ENCODE measurements at places on chromosomes 6 and 20. TPM values are rescaled to one million over a fixed set of nuclear protein-coding genes. Genes with fewer than 3 reads are reported as not detected.

DNA sequence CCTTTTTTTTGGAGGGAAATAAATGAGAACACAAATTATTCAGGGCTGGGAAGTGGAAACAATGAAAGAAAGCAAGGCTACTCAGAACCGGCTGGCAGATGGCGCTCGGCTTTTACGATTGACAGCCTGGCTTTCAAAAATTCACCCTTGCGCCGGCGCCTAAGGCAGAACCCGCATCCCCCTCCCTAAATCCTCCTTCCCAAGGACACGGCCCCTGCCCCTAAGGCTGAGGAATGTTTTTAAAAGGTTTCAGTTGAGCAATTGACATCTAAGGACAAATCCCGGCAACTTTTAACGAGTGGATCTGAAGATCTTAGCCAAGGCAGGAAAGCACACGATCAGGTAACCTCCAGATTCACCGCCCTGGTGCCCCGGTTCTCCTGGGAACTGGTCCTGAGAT, 16.3 kb downstream of the GNAS start:
- DNase-seq: no peak

- no peak for DNase-seq
Measured at GRCh38 chr6:149319422-149319821, 1.9 kb downstream of the TAB2 start.

DNA sequence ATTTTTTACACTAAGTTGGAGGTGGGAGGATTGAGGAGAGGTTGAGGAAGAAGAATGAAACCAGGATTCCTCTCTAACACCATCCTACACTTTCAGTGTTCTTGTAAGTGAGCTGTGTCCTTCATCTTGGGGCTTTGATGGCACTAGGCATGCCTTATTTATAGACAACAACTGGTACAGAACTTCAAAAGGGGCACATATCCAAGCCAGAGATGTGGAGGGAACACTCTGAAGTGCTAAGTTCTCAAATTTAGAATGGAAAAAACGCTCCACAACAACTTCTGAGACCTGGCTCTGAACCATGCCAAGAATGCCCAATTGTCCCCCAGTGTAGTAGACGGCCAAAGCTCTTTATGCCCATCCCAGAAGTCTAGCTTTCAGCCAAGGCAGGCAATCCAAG, 16.2 kb upstream of the PKHD1 start:
- no peak for DNase-seq

- DNase-seq: no peak
Measured at GRCh38 chr6:28789553-28790083, 134.2 kb downstream of the TRIM27 start.

DNA sequence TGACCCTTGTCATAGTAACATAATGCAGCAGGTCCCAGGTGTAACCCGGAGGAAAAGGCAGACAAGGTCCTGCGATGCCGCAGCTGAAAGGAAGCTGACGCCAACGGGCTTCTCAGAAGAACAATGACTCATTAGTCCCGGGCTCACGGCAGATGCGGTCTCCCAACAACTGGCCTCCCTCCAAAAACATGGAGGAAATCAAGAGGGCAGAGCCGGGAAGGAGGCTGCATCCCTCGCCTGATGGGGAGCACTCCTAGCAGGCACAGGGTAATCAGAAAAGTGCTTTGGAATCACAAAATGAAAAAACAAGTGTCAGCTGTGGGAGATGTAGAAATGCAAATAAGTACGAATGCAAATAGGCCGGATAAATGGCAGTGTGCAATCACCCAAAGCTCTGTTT, 165.2 kb upstream of the AGPAT4 start:
- peak; percentile 59 for DNase-seq

DNA sequence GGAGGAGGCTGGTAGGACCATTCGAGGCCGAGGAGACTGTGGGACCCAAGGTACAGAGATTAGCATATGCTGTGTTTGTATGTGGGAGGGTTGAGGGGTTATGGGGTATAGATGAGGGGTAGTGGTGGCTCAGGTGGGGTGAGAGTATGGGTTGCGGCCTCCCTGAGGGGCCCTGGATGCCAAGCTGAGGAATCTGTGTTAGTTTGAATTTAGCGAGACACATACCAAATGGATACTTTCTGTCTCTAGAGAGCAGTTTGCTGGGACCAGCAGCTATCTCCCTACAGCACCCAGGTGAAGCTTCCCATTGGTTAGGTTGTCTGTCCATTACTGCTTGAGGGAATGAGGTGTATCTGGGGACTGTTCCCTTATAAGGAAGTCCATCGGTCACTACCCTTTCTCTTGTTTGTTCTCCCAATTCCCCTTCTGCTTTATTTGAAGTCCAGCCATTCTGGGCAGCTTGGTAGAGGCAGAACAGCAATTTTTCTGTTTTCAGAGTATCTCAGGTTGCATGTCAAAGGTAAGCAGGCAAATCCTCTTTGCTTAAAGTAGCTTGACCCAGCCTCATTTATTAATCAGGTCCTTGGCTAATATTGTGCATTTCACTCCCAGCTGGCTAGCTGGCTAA, 15.2 kb downstream of the CHMP4B start:
- DNase-seq: no peak

DNA sequence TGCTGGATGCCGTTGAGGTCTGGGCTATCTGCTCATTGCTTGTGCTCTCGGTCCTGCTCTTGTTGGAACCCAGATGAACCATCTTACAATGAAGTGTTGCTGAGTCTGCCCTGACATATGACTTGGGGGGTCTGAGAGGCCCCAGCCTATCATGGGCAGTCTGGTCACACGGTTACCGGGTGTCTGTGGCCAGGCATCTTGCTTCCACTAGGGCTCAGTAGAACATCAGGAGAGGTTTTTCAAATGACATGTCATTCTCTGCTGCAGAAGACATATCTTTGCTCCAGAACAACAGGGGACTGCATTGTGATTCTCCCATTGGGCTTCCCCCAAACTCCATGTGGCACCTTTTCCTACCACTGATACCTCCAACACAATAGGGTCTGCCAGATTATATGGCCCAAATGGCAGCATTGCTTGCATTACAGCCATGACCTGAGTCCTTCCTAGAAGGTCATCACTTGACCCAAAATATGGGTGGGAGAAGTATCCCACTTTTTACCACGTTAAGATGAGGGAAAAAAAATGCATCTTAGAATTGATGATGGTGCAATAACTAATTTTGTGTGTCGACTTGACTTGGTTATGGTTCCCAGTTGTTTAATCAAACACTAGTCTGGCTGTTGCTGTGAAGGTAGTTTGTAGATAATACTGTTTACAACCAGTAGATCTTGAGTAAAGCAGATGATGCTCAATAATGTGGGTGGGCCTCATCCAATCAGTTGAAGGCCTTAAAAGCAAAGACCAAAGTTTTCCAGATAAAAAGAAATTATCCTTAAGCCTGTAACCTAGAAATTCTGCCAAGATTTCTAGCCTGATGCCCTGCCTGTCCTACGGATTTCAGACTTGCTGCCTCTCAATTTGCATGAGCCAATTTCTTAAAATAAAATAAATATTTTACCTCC, 241.0 kb downstream of the QKI start:
- DNase-seq: no peak

DNA sequence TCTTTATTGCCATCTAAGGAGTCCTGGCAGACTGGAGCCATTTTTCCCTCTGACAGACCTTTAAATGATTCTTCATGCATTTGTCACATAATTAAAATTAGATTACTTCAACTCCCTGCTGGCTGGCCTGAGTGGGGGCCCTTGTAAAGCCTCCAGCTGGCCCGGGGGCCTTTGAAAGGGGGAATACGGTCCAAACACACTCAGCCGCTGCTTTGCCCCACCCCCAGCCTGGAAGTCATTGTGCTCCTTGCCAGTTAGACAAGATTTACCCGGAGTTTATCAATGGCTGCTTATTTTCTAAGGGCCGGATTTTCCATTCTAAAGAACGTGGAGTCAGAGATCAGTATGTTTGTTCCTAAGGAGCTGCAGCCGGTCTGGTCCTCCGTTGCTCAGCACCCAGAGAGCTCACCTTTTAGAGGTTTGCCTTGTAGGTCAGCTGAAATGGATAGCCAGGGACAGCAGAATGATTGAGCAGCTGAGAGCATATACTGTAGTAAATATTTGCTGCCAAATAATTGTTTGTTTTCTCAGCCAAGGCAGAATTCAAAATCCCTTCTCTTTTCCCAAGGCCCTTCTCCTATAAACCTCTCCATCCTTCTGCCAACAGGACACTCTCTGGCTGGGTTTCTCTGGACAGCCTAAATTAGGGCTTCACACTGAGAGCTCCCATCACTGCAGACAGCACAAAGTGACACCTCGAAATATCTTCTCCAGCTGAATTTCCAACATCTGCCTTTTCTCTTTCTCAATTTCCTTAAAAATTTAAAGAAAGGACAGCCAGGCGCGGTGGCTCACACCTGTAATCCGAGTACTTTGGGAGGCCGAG, 68.4 kb upstream of the RBM24 start:
- DNase-seq: peak; percentile 25

DNA sequence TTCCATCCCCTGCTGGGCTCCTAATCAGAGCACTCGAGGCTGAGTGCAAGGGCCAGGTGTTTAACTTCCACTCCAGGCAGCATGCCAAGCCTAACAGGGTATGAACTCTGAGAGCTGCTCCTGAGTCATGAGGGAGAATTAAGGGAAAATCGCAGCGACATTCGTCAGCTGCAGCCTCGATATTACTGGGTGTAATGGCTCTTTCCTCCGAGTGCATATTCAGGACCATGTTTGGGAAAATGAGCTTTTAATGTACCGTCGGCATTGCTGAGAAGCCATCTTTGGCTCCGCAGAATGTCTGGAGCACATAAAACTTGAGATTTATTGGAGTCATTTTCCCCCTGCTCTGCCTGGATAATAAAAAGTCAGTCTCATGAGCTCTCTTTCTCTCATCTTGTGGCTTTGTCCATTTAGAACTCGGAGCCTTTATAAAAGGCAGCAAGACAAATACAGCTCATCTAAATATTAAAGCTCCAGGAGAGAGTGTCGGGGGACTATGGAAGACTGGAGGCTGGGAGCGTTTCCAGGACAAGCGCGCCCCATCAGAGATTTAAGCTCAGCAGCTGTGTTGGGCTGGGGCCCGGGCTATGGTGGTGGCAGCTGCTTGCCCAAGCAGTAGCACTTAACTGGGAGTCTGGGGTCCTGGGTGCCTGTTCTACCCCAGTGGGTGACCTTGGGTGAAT, 103.7 kb downstream of the TOX2 start:
- DNase-seq: no peak

DNA sequence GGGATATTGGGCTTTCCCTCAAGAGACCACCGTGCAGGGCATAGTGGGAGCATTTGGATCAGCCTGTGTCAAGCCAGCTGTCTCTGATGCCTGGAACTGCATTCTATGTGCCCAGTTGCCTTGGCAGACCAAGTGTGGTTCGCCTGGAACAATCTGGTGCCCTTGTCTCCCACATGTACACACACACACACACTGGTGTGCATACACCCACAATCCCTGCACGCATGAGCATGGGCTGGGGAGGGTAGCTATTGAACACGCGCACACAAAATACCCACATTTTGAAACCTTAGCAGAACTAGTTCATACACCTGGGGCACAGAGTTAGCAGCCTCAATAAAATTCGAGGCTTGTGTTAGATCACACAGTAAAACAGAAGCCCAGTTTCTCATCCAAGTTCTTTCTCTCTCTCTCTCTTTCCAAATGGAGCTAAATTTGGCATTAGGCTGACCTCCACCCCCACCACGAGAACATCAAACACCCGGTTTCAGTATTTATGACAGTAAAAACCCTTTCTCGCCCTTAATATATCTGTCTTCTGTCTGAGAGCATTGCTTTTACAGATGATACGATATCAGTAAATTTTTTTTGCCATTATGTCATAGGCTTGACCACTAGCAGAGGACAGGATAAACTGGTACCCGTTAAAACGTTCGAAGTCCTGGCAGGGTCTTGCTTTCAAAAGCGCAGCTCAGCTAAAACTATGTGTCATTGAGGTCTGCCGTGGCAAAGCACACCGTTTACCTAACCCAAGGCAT, 18.2 kb upstream of the NFATC2 start:
- no peak for DNase-seq

DNA sequence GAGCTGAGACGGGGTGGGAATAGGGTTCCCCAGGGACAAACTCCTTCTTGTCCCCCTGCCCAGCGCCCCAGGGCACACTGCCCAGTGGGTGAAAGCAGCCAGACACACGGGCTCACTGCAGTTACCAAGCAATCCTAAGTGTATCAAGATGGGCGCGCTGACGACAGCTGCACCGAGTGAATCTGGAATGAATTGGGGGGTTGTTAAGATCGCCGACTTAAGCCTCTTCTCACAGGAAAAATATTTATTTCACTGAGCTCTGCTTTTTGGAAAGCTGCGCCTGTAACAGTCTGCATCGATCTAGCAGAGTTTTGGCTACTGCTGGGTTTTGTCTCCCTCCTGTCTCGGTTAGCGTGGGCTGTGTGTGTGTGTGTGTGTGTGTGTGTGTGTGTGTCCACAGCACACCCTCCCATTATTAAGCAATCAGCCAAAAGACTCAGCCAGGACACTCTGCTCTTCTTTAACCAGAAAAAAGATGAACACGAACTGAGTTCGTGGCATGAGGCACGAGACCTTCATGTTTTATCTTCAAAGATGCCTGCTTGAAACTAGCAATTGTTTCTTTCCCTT, 35.9 kb downstream of the RIPOR3 start:
- peak; percentile 78 for DNase-seq

GRCh38 chr6:25369433-25370177, 90.4 kb downstream of the CARMIL1 start:
- DNase-seq: no peak

GRCh38 chr6:24960991-24961475, 25.3 kb upstream of the RIPOR2 start:
- no peak for DNase-seq

DNA sequence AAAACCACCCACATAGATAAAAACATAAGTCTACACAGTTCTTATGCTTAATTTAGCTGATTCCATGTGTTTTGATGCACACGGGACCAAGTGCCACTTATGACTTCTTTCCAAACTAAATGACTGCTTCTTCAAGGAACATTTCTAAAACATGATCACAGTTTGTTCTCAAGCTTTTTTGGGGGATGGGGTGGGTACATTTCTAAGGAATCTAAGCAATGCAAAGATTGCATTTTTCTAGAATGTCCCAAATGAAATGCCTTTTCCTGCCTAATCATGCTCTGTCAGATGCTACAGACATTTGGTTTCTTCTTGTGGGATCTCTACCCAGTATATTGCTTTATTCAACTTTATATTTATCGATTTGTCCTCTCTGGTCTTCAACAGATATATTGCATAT, 496.8 kb upstream of the JAG1 start:
- DNase-seq: no peak

DNA sequence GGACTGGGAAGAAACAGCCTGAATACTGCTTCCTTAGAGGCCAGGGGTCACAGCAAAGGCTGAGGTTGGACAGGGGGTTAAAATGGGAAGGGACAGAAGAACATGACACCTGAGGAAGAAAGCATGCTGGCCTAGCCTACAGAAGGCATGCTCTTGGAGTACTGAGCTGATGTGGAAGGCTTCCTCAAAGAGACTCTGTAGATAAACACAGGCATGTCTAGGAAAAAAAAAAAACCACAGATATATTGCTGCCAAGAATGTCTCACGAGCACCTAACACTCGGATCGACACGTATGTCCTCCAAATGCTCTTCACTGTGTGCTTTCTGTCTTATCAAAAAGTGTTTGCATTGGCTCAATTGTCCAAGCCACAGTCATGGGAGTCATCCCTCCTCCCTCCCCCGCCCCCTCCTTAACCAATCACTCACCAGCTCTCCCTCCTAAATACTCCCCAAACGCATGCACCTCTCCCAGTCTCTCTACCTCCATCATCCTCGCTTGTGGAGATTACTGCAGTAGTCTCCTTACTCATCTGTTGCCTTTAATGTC, 101.1 kb upstream of the LRFN2 start:
- no peak for DNase-seq

The PHACTR3 gene
- 4.3 TPM for total RNA-seq

The KIAA1755 gene
- total RNA-seq: 7.1 TPM

The C2 gene
- total RNA-seq: 9.7 TPM

The BLOC1S5 gene
- total RNA-seq: 8.5 TPM

The TUBB2B gene
- 1.4 TPM for total RNA-seq

The RBM12 gene
- 46.2 TPM for total RNA-seq

The STAU1 gene
- 63.4 TPM for total RNA-seq

The AP5S1 gene
- total RNA-seq: 11.3 TPM
